ENCODE measurements at places on chromosomes 5 and 9.

- DNase-seq: peak; percentile 29
These were observed 1028.5 kb upstream of the ACO1 start for GRCh38 chr9:31355965-31356364.

- DNase-seq: no peak
These were observed 25.1 kb upstream of the SLC44A1 start for GRCh38 chr9:105219291-105219805.

- DNase-seq: no peak
These were observed 26.9 kb upstream of the NTRK2 start for GRCh38 chr9:84642553-84643141.

GRCh38 chr5:14009575-14009974, 65.1 kb upstream of the DNAH5 start:
- DNase-seq: peak; percentile 36

DNA sequence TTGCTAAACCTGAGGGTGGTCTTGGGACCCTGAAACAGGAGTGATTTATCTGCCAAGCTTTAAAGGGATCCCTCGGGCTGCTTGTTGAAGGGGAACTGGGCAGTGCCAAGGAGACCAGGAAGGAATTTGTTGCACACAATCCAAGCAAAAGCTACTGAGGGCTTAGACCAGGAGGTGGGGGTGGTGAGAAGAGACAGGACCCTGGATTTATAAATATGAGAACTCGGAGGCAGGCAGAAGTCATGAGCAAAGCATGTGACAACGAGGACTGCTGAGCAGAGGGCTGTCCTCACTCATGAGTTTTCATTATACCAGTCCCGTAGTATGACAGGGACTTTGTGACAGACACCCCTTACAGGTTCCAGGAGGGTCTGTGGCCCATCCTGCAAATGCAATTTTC, 237.3 kb downstream of the DRD1 start:
- no peak for DNase-seq

DNA sequence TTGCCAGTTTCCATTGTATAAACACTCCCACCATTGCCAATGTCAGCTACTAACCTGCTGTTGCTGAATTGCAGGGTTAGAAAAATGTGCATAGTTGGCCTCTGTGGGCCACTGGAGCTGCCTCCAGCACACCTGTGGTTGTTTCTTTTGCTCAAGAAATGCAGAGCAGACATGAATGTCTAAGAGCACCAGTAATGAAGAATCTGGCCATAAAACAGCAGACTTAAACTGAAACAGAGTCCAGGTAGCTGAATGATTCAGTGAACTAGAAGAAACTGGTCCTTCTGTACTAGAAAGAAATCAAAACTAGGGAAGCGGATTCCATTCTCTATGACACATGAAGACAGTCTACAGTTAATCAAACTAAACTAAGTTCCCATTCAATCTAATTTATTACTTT, 48.2 kb downstream of the NUDT12 start:
- no peak for DNase-seq

DNA sequence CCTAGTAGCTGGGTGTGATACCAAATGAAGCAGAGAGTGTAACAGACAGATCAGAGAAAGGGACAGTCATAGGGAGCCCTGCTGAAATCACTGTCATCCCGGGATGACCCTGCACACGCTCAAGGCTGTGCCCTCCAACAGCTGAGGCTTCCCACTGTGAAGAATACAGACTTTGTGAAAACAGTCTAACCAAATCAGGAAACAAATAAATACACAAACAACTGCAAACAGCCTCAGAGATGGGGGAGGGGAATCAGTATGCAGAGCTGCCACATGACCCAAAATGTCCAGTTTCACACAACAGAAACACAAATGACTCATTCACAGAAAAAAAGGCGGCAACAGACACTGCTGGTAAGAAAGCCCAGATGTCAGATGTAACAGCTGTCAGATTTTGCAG, 101.9 kb downstream of the ADAMTS2 start:
- no peak for DNase-seq

- DNase-seq: peak; percentile 68
These were observed 309.5 kb downstream of the PDE4D start for GRCh38 chr5:59583810-59584562.

- no peak for DNase-seq
These were observed 32.4 kb upstream of the CDK20 start for GRCh38 chr9:88006511-88007290.

GRCh38 chr5:40484495-40484894, 195.2 kb upstream of the PTGER4 start:
- no peak for DNase-seq

DNA sequence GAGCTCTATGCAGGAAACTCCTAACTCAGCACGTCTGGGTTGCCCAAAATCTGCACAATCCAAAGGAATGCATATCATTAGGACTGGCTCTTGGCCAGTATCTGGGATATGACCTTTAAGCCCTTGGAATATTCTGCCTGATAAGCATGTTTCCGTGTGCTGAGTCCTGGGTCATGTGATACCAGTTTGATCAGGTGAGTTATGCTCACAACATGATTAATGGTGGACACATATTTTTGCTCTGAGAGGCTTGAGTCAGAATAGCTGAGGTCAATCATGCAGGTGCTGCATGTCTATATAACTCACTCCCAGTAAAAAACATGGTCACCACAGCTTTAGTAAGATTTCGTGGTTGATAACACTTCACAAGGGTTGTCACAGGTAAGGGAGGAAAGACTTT, 408.8 kb downstream of the YTHDC2 start:
- no peak for DNase-seq
